ENCODE measurements at places on chromosomes 16 and 17. TPM values are rescaled to one million over a fixed set of nuclear protein-coding genes. Genes with fewer than 3 reads are reported as not detected.

DNA sequence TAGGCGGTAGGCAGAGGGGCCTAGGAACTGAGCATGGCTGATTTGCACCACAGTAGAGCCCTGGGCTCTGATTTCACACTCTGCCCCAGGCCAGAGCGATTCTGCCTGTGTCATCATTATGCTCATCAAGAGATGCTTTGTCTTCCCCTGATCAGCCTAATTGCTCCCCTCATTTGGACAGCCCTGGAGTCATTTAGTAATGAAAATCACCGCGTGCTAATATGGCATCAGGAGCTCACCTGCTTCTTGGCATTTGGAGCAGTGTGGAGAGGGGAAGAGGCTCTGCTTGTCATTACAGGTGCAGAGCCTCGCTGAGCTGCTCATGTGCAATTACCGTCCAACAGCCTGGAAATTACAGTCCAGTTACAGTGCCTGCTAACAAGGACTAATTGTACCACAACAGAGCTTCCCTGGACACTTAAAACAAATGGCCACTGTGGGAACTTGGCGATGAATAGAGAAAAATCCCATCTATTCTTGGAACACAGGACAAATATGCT is 157.1 kb upstream of the WSCD1 start:
- H3K36me3 ChIP-seq: no peaks in the 10 kb centered on the region
- H3K27ac ChIP-seq: no peak overlapping the region
- peaks cover 4% of the 10 kb centered on the region for H3K27me3 ChIP-seq
- H3K4me3 ChIP-seq: no peak overlapping the region
- no peak for DNase-seq

DNA sequence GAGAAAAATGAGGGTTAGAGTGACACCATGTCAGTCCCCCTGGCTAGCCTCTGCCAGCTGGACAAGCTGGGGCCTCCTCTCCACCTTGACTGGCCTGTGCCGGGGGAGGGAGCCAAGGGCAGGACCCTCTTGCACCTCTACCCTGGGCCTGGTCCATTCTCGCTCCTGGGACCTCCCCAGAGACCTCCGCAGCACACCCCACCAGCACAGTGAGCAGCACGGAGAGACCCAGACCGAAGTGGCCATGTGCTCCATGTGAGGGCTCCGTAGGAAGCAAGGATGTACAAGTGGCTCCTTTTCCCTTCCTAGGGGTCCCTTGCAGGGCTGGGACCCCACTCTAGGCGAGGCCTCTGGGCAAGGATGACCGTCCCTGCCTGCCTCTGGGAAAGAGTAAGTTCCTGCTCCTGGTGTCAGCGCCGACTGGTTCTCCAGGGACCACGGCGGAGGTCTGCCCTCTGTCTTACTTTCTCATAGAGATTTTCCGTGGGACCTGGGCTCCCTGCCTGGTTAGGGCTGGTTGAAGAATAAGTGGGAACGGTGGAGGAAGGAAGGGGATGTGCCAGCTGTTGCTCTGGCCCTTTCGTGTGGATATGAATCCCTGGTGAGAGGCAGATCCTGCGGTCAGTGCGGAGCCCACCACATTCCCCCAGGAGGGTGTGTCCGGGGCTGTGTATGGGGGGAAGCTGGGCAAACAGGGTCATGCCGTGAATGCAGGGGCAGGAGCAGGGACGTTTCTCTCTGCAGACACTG is 124.2 kb downstream of the METRNL start:
- no peaks in the 10 kb centered on the region for H3K4me1 ChIP-seq
- peak; percentile 23 for DNase-seq
- H3K36me3 ChIP-seq: no peaks in the 10 kb centered on the region
- H3K27me3 ChIP-seq: no peaks in the 10 kb centered on the region

GRCh38 chr16:57859331-57859730 is 57.0 kb upstream of the KIFC3 start:
- no peak overlapping the region for H3K4me3 ChIP-seq
- no peak overlapping the region for H3K27ac ChIP-seq
- no peaks in the 10 kb centered on the region for H3K36me3 ChIP-seq
- H3K4me1 ChIP-seq: peaks cover 5% of the 10 kb centered on the region
- peaks cover 2% of the 10 kb centered on the region for H3K27me3 ChIP-seq

The KRT32 gene
- total RNA-seq: not detected

All from endothelial cell of umbilical vein (primary cell).